ENCODE measurements at places on chromosomes 4 and X.

DNA sequence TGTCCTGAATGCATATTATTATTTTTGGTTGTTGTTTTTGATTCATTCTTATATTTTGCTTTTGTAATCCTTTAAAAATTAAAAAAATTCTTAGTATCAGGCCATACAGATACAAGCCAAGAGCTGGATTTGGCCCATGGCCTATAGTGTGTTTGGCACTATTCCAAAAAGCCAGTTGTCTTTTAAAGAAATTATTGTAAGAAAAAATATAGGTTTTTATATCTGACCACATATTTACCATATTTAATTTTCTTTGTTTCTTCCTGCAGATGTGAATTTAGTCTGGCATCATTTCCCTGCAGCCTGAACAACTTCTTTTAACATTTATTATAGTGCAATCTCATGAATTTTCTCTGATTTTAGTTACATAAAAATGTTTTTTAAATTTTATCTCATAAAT lies 652.8 kb upstream of the NR3C2 start:
- no peak for DNase-seq

GRCh38 chr4:153593161-153593560 lies 90.9 kb upstream of the TLR2 start:
- DNase-seq: no peak

DNA sequence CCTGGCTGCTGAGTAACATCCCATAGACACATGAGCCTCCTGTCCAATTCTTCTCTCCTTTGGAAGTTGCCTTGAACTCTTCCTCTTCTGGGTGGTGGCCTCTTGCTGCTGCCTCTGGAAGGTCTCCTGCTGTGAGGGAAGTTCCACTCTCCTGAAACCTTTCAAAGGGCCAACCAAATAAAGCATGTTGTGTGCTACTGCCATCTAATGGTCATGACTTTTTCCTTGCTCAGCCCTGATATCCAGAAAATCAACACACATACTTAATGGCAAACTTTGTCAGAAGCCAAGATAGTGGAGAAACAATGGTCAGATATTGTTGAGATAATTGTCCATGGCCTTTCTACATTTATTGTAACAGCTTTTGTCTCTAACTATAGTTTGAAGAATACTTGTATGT lies 19.1 kb upstream of the ZXDA start:
- no peak for DNase-seq

GRCh38 chr4:76155979-76156378 lies 7.8 kb upstream of the NUP54 start:
- no peak for DNase-seq

- no peak for DNase-seq
Observed at GRCh38 chr4:169952236-169953002, 73.8 kb downstream of the MFAP3L start.

DNA sequence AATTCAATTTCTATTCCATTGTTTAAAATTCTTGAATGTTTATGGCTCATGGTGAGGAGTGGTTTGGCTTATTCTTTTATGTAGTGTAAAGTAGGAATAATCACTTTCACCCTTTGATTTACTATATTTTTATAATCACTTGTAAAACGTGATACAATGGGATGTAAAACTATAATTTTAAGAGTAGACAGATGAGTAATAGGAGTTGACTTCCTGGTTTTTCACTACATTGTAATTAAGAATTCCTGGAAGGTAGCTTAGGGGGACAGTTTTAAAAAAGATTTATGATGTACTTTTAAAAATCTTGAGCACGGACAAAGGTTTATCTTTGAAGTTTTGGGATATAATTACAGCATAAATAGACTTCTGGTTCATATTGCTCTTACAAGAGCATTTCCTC lies 65.3 kb downstream of the PDGFC start:
- DNase-seq: no peak

Data from stimulated activated CD4-positive, alpha-beta T cell treated with anti-CD3 and anti-CD28 coated beads, Interleukin-15, amount 100 ng/mL, for 1 hour (primary cell).